NCI-H524 (cell line): ENCODE measurements at places on chromosomes 7 and 10.

DNA sequence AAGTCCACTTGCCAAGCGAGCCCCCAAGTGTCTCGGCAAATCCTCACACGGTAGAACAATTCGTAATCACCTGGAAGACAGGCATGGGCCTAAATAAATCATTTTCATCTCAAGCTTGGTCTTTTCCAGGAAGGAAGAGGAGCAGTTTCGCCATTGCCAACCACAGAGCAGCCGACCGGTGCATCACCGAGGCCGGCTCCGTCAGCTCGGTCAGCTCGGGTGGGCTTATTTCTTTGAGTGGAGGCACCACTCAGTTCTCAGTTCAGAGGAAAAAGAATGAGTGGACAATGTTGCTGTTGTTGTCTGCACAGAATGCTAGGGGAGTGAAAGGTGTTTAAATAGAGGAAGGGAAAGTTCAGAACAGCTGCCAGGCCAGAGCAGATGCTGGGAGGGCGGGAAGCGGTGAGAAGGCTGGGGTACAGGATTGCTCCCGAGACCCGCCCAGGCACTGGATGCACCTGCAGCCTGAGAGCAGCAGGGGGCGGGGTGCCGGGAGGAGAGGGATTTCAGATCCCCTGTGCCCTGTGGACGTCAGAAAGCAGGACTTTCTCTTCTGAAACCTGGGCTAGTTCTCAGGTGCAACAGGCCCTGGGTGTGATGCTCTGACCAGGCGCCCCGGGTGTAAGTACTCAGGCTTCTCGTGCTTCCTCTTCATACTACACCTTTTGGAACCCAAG is 17.7 kb upstream of the IGFBP3 start:
- no peak for DNase-seq

DNA sequence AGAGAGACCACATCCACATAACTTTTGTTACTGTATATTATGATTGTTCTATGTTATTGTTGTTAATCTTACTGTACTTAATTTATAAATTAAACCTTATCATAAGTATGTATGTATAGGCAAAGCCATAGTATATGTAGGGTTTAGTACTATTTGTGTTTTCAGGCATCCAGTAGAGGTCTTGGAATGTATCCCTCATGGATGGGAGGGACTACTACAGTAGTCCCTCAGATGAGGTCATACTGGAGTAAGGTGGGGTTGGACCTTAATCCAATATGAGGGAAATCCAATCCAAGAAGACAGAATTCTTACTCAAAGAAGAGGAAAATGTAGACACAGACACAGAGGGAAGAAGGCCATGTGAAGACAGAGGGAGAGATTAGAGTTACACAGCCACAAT is 34.1 kb upstream of the MALRD1 start:
- DNase-seq = no peak

GRCh38 chr7:29086545-29086944 is 59.8 kb downstream of the CPVL start:
- no peak for DNase-seq

DNA sequence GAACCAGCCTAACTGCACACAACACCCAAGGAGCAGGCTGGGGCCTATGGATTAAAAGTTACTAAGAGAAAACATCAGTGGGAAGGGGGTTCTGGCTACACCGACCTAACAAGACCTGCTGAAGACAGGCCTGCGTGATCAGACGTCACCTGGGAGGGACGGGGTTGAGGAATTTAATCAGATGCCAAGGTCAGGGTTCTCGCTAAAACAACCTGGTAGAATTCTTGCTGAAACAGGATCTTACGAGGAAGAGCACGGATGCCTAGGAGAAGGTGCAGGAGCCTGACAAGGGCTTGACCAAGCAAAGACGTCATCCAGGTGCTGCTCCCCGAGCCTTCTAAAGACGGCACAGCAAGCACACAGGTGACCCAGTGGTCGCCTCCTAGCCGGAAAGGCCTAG is 1.6 kb downstream of the IDI2 start:
- DNase-seq = no peak

GRCh38 chr10:116785867-116786266 is 43.5 kb upstream of the HSPA12A start:
- no peak for DNase-seq

DNA sequence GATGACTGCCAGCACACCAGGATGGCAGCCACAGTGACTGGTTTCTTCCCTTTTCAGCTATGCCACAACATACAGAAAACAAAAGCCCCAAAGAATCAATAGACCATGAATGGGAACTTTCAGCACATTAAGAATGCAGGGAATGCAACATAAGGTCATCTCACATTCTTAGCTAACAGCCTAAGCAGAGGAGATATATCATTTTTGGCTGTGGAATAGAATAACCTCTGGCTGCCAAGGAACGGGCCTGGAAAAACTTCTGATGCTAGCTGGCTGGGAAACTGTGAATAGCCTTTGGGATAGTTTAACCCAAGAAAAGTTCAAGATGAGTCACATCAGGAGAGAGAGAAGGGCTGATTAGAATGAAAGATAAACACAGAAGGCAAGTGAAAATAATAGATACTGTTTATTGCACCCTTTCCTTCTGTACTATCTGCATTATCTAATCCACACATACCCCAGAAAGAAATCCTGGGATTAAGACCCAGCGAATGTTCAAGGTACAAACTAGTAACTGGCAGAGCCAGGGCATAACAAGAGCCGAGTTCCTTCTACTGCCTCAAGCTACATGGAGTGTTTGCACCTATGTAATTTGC is 169.2 kb downstream of the SEMA3A start:
- no peak for DNase-seq

DNA sequence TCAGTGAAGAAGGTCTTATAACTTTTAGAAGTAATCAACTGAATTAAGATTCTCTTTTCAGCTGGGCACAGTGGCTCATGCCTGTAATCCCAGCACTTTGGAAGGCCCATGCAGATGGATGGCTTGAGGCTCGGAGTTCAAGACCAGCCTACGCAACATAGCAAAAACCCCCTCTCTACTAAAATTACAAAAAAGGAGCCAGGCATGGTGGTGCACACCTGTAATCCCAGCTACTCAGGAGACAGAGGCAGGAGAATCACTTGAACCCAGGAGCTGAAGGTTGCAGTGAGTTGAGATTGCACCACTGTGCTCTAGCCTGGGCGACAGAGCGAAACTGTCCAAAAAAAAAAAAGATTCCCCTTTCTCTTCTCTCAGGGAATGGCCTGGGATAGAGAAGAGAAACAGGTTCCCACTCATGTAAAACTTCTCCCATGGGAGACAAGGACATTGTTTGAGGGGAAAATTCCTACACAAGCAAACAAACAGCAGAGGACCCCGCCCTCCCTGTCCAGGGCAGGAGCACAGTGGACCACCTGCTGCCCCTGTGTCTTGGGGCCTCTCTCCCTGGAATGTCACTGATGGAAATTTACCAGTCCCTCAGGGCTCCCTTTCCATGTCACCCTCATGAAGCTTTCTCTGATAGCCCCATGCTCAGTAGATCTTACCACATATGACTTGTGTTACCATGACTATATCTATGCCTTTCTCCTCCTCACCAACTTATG is 5.6 kb downstream of the IL2RA start:
- no peak for DNase-seq

DNA sequence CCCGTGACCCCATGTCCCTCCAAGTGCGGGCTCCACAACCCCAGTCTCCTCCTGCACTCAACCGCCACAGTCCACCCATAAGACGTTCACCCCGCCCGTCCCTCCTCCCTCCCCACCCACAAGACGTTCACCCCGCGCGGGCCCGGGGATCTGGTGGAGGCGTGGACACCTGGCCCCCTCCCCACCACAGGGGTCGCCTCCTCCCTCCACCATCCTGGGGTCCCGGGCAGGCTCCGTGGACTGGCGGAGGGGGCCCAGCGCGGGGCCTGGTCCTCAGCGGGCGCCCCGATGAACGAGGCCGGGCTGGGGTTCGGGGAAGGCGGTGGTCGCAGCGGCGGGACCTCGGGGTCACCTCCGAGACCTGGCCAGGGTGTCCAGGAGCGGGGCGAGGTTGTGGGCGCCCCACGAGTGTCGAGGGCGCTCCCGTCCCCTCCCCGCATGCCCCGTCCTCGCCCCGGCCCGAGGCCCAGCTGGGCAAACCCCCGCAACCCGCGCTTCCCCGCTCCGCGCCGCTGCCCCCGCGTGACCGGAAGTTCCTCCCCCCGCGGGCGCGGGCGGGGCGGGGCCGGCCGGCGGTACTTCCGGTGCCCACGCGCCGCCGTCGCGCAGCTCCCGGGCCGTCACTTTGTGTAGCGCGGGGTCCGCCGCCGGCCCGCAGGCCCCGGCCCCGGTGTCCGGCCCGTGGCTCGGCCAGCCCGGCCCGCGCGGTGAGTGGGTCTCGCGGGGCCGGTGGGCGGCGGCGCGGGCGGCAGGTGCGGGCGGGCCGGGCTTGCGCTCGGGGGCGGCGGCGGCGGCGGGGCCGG is at the start of gene ZNF316:
TSS of gene ZNF316 (plus strand) at position 578 of the 803 bp plus-strand sequence. CDS start 5,092 bp downstream, outside the sequence.
- DNase-seq = peak; percentile 46

- no peak for DNase-seq
Observed at GRCh38 chr10:113094114-113094486, 144.1 kb downstream of the TCF7L2 start.

GRCh38 chr7:40015790-40016296 is 65.8 kb downstream of the CDK13 start:
- no peak for DNase-seq

DNA sequence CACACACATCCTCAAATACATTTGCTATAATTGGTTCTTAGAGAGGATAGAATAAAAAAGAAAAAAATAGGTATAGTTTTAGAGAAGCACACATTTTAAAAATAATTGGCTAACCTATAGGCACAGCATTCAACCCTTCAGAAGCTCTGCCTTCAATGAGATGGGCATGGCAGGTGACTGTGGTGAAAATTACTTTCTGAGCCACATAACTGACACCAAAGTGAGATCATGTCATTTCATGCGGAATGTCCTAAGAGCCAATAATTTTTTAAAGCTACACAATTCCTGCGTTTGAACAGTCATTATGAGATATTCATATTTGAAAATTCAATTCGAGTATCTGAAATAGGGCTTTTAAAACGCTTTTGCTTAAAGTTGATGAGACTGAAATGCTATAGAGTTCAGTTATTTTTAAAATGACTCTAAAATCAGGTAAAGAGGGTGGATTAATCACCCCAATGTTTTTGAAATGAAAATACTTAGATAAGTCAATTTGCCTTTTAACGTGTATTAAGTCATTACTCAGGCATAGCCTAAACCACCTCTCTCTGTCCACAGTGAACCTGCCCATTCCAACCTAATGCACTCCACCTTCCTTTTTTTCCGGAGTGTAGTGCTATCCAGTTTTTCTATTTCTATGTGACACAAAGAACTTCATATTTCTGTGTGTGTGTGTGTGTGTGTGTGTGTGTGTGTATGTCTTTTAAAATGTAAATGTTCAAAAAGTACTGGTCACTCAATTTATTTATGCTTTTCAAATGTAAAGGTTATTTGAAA is 6.1 kb downstream of the RELN start:
- no peak for DNase-seq

GRCh38 chr10:82072124-82072523 is 197.1 kb downstream of the NRG3 start:
- DNase-seq = no peak

- DNase-seq = peak; percentile 18
Observed at GRCh38 chr10:114970515-114970914, 32.5 kb downstream of the TRUB1 start.

GRCh38 chr10:37934791-37935190 is 41.7 kb downstream of the ZNF25 start:
- DNase-seq = no peak

- DNase-seq = no peak
Observed at GRCh38 chr7:112211348-112211907, 4.9 kb downstream of the ZNF277 start.

DNA sequence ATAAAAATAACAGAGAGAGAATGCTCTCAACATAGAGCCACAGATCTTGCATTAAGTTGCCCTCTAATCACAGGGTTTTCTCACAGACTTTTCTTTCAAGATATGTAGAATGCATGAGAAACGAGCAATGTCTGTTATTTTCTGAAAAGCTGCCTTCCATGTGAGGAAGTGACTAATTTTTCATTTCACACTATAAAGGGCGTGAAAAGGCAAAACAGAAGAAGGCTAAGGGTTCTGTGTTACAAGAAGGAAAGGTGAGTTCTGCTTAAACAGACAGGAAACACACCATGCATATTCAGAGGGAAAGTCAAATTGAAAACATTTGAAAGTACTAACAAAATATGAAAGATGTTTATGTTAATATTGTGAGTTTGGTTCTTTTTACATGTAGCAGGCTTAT is 189.2 kb downstream of the SEMA3D start:
- no peak for DNase-seq

- DNase-seq = peak; percentile 50
Observed at GRCh38 chr7:139034855-139035585, 822 bp downstream of the ZC3HAV1L start.

DNA sequence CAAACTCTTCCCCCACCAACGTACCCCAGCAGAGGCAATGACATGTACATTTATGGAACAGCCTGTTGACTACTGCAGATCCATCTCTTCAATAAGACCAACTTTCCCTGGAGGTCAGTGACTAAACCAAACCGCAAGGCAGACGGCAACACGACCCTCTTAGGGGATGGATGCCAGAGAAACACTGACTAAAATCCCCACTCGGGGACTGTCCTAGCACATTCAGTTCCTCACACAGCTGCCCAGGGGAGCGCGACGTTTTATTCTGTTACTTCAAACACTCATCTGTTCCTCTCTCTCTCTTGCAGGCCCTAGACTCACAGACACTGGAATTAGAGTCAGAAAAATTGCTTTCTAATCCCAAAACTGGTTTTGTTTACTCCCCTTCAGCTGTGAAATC is 146.5 kb upstream of the PRSS1 start:
- DNase-seq = no peak

GRCh38 chr7:43589728-43590127 is 6.8 kb downstream of the STK17A start:
- no peak for DNase-seq

GRCh38 chr10:86411281-86411841 is 44.8 kb upstream of the GRID1 start:
- no peak for DNase-seq

GRCh38 chr7:155073922-155074321 is 3.8 kb downstream of the HTR5A start:
- DNase-seq = no peak

DNA sequence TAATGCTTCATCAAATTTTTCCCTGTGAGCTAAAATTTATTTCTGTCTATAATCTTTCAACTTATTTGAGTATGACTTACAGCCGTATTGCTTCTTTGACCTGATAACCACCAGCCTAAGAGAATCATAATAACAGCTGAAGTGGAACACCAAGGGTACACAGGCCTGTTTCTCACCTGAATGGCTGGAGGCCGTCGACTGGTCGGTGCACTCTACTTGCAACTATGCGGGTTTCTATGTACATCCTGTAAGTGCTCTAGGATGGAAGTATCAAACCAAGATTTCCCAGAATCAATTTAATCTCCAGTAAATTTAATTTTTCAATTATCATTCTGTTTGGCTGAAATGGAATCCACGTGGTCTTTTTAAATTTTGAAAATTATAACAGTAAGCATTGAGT is 504.8 kb upstream of the PHF14 start:
- no peak for DNase-seq

- peak; percentile 37 for DNase-seq
Observed at GRCh38 chr7:87886875-87887274, 10.6 kb downstream of the DBF4 start.

- no peak for DNase-seq
Observed at GRCh38 chr7:157292770-157293412, 43.9 kb upstream of the DNAJB6 start.

- no peak for DNase-seq
Observed at GRCh38 chr7:65342723-65343629, 30.7 kb upstream of the ZNF92 start.

GRCh38 chr7:3232228-3232627 is 68.8 kb upstream of the SDK1 start:
- DNase-seq = no peak
